ENCODE measurements at places on chromosomes 5 and 9.

- peak; percentile 30 for DNase-seq
Observed at GRCh38 chr5:39072925-39073766, 1.1 kb downstream of the RICTOR start.

- DNase-seq: peak; percentile 85
Observed at GRCh38 chr5:116574367-116575325, at the start of gene SEMA6A. TSS of gene SEMA6A (minus strand) at chr5:116574823. CDS start at chr5:116504944, 69,879 bp downstream.

- DNase-seq: no peak
Observed at GRCh38 chr9:116181853-116182610, 28.4 kb downstream of the PAPPA start.

GRCh38 chr5:159339460-159339859, 9.2 kb upstream of the IL12B start:
- no peak for DNase-seq

DNA sequence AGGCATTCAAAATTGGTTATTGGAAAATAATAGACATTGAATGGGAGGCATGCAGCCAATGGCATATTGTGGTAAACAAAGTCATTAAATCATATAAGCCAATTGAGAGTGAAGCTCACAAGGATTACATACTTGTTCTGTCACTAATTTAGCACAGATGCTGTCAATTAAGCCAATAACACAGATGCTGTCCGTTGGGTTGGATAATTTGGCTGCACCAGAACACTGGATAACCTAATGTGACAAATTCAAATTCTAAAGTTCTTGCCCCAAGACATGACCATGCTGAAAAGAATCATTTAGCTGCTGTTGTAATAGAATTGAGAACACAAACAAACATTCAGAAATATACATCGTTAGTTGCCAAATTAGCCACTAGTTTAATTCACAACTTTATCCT, 1796.4 kb downstream of the EFNA5 start:
- no peak for DNase-seq

DNA sequence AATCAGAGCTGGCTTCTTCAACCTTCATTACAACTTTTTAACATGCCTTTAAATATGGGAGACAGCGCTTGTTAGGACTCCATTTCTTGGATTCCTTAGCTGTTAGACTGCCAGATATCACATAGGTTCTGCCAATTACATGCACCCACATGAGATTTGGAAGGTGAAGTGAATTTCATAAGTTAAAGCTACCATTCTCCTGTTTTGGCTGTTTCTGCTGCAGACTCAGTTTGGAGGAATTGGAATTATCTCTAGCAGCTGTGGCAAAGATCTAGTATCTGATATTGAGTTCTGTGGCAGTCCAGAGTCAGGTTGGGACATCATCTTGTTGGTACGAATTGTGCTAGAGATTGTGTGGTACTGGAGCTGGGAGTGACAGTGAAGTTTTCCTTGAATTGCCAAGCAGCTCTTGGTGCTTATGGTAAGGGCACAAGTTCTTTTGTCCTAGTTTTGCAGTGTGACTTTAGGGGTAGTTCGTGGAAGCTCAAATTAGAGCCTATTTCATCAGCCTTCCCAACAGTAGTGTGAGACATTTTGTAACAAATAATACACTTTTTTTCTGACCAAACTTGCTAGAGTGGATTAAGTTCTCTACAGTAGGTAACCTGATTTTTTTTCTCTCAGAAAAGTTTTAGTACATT, 9.1 kb upstream of the PJA2 start:
- no peak for DNase-seq

- DNase-seq: no peak
Observed at GRCh38 chr9:117013440-117013995, 326.4 kb downstream of the TRIM32 start.

- no peak for DNase-seq
Observed at GRCh38 chr5:24805230-24805629, 160.5 kb upstream of the CDH10 start.

DNA sequence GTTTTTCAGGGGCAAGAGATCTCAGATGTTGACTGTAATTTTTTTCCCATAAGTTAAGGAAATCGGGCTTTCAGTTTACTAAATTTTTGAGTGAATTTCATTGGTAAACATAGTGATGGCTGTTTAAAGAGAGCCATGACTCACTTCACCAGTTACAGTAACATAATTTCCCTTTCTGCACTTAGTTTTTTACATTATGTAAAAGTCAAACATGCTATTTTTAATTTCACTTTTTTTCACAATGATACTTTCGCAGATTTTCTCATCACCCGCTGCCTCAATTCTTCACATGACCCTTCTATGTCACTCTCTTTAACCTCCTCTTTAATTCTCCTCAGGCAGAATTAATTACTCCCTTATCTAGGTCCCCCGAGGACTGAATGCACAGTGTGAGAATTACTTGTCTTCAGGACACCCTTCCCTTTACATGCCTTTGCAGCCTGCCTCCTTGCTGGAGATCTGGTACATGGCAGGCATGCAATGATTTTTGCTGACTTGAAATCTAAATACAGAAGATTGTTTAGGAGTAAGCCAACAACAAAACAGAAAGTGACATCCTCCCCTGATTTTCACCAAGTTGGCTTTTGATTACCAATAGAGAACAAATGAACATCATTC, 217.5 kb upstream of the S1PR3 start:
- no peak for DNase-seq

DNA sequence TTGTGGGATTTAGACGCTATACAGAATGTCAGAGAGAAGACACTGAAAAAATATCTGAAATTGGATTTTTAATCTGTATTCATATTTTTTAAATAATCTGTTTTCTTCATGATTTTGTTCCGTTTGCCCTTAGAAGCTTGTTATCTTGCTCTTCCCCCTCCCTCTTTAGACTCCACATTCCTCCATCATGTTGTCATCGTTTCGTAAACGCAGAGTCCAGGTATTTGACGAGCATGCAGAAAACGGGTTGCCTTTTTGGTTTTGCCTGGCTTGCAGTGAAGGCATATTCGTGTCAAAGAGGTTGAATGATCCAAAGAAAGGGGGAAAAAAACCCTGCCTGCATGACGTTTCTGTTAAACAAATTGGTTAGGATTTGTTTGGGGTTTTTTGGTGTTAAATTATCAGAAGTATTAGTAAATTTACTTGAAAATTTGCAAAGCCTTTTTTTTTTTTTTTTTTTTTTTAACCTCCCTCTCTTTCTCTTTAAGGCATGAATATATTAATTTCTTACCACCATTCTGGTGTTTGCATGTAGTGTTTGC, 2.9 kb downstream of the SPTAN1 start:
- no peak for DNase-seq

DNA sequence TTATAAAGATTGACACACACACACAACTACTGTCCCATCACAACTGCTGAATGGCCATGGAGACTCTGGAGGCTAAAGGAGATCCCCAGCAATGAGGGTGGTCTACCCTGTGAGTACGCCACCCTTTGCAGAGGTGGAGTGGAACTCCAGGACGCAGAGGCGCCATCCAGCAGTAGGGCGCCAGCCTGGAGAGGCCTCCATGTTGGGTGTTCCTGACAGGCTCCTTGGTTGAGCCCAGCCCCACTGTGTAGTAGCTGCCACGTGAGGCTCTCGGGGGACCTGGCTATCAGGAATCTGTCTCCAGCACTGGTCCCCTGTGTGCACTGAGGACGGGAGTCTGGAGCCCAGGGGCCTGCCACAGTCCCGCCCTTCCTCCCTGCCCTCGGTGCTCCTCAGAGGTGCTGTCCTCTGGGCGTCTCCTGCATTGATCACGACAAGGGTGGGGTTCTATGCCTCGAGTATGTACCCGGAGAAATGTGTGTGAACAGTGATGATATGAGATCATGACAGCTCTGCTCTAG, 72.3 kb downstream of the DAP start:
- no peak for DNase-seq

GRCh38 chr9:94806307-94806893, 79.9 kb downstream of the AOPEP start:
- no peak for DNase-seq

- no peak for DNase-seq
Observed at GRCh38 chr5:12974856-12975255, 969.6 kb downstream of the DNAH5 start.

DNA sequence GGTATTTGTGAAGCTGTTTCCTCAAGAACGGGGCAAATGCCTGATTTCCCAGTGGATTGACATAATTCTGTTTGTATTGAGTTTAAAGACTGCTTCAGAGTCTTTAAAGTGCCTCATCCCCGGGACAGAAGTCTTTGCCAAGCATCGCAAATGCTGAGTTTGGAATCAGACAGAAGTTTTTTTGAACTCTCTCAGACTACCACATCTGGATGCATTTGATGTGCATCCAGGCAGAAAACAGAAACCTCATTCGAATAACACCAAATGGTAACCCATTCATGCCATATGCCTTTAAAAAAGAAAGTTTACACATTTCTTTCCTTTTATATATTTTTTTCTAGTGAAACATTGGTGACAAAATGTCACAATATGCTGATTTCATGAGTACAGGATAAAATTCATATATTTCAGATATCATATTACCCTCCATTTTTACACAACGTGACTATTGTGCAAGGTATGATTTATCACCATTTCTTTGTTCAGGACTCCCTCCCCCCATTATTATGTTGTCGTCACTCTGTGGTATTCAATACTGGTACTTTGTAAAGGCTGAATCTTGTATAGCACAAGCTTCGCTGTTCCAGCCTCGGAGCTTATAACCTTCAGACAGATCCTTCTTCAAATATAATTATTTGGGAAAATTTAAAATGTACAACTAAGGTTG, 91.1 kb downstream of the ZNF608 start:
- DNase-seq: no peak

DNA sequence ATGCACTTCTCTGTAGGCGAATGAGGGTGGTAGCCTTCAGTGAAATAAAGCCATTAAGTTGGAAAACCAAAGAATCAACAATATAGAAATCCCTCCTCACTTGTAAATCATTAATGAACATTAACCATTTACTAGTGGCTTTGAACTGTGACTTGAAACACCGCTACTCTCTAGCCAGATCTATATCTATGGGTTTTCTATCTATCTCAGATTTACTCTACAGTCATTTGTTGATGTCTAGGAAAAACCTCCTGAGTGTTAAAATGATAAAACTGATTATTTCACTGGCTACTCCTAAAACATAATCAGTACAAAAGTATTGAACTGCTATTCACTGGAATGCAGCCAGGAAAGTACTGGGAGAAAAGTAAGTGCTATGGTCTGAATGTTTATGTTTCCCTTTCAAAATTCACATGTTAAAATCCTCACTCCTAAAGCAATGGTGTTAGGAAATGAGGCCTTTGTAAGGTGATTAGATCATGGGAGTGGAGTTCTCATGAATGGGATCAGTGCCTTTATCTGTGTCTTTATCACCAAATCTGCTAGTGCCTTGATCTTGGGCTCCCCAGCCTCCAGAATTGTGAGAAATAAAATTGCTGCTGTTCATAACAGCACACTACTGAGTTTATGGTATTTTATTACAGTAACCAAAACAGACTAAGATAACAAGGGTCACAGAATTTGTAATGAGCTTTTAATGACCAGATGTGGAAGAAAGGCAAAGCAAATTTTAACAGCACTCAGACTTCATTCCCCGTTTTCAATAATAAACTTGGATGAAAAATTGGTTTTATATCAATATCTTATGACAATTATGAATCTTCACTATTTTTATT, 8.6 kb upstream of the OXCT1 start:
- no peak for DNase-seq

- DNase-seq: peak; percentile 51
Observed at GRCh38 chr5:151085517-151086041, 4.7 kb upstream of the TNIP1 start.

DNA sequence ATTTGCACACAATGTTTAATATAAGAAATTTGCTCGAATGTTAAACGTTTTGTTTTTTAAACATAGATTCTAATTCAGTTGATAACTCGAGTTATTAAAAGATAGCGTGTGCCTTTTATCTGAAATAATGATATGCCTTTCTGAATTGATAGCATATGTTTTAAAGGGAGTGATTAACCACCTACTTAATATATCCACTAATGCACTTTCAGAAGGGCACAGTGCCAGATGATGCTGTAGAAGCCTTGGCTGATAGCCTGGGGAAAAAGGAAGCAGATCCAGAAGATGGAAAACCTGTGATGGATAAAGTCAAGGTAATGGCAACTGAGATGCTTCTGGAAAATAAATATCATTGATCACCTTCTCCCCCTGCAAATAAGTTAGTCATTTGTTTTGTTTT, 53.9 kb downstream of the ERAP1 start:
- DNase-seq: no peak

- DNase-seq: no peak
Observed at GRCh38 chr5:35674049-35674448, 56.4 kb downstream of the SPEF2 start.

- no peak for DNase-seq
Observed at GRCh38 chr9:20462410-20462809, 159.9 kb downstream of the MLLT3 start.

- no peak for DNase-seq
Observed at GRCh38 chr5:6142353-6142752, 236.0 kb downstream of the MED10 start.

DNA sequence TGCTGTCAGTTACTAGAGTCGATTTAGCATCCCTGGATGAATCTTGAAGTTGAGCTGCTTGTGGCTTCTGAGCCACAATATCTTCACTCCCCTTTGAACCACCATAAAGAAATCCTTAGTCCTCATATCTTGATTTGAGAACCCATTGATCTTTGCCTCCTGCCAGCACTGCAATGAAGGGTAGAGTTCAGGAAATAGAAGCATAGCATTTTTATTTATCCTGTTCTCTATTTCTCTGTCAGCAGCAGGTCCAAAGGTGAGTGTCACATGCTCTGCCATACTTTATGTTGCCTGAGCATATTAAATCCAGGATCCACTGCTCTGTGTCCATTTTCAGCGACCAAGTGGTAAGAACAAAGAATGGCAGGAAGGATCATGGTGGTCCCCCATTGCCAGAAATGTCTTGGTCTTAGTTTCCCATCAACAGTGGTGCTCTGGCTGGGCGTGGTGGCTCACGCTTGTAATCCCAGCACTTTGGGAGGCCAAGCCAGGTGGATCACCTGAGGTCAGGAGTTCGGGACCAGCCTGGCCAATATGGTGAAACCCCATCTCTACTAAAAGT, 80.2 kb upstream of the PANK3 start:
- DNase-seq: no peak

- no peak for DNase-seq
Observed at GRCh38 chr5:147559749-147560148, 49.9 kb upstream of the DPYSL3 start.

GRCh38 chr9:21817176-21817575, 14.7 kb downstream of the MTAP start:
- DNase-seq: no peak

GRCh38 chr5:102834438-102834964, 79.4 kb downstream of the PAM start:
- DNase-seq: no peak

GRCh38 chr9:30670805-30671562, 1713.5 kb upstream of the ACO1 start:
- DNase-seq: no peak

GRCh38 chr5:181207214-181207959, 2.4 kb upstream of the TRIM7 start:
- DNase-seq: no peak

- DNase-seq: no peak
Observed at GRCh38 chr5:63118221-63118620, 539.6 kb downstream of the LRRC70 start.

DNA sequence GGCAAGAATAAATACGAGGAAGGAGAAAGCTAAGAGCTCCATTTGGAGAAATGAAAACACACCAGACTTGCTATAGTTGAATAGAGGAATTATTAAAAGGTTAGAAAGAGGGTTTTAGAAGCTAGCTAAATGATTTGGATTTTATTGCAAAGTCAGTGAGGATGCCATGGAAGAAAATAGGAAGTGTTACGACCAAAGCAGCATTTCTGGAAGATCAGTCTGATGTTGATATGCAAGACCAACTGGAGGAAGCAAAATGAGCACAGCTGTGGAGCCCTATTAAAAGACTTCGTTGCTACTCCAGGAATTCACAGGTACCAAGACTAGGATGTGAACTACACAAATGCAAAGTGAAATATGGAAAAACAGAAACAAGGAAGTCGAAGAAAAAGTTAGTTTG, 2.1 kb downstream of the DHX29 start:
- DNase-seq: no peak

All from breast epithelium (tissue), 4 donors.